ENCODE measurements at places on chromosomes 4 and X.

- DNase-seq = no peak
Observed at GRCh38 chr4:2963966-2964471, 648 bp downstream of the GRK4 start.

DNA sequence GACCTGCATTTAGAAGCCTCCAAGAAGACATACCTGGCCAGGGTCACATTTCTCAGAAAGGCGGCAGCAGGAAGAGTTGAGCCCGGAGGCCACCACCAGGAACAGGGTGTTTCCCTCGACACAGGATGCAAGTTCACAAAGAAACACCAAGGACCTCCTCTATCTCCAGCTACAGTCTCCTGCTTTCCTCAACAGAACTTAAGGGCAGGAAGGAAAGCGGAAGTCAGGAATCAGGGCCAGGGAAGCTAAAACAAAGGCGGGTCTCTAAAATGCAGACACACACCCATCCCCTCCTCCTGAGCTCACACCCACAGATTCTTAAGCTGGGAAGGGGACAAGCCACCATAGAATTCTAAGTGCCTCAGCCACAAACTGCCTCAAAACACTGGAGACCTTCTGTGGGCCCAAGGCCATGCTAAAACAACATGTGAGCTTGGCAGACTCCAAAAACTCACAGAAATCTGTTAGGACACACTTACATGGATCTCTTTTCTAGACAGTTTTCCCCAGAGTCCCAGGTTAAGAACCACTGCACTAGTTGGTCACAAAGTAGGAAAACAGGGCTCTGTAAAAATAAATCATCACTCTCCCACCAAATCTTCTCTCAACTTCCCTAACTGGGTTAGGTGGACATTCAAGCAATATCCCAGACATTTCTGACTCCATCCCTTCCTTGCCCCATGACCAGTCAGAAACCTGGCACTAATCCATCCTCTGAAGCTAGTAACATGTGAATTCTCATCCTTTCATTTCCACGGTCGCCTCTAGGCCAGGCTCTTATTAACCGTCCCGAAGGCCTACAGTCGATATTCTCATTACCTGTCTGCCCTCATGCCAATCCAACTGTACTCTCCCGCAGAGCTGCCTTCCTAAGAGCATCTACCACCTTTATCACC is 163.2 kb downstream of the APBB2 start:
- DNase-seq = no peak

DNA sequence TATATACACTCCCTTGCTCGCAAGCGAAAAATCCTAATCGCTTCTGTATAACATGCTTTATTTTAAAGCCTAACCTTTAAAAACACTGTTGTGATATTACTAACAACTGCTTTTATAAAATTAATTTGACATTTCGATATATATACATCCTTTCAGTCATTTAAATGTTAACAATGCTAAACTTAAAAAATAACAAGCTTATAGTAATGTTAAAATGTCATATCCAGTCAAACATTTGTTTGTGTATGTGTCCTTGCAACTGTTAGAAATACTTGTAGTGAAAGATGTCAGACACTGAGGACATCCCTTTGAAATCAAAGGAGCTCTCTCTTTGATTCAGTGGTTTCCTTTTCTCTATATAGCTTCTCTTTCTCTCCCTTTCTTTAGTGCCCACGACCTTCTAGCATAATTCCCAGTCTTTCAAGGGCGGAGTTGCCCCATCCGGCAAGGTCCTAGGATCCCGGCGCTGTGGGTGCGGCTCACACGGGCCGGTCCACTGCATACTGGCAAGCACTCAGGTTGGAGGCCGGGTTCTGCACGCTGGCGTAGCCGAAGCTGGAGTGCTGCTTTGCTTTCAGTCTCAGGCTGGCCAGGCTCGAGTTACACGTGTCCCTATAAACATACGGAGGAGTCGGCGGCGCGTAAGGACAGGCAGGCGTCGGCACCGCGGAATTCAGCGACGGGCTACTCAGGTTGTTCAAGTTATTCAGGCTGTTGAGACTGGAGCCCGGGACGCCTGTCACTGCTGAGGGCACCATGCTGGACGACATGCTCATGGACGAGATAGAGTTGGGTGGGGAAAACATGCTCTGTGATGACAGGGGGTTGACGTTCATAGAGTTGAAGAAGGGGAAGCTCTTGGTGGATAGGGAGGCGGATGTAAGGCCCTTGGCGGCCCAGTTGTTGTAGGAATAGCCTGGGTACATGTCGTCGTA is 5.0 kb downstream of the PITX2 start:
- DNase-seq = no peak

- no peak for DNase-seq
Observed at GRCh38 chr4:16692524-16692923, 205.9 kb downstream of the LDB2 start.

GRCh38 chr4:4783847-4784246 is 75.6 kb upstream of the MSX1 start:
- DNase-seq = no peak

DNA sequence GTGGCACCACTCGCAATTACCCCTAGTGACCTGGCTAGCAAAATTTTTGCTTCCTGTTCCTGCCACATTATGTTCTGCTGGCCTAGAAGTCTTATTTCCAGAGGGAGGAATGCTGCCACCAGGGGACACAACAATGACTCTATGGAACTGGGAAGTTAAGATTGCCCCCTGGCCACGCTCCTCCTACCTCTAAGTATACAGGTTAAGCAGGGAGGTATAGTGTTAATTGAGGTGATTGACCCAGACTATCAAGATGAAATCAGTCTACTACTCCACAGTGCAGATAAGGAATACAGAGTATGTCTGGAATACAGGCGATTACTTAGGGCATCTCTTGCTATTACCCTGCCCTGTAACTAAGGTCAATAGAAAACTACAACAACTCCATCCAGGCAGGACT is 48.8 kb upstream of the SMARCAD1 start:
- no peak for DNase-seq

GRCh38 chr4:144338834-144339233 is 198.3 kb upstream of the GYPA start:
- DNase-seq = no peak

DNA sequence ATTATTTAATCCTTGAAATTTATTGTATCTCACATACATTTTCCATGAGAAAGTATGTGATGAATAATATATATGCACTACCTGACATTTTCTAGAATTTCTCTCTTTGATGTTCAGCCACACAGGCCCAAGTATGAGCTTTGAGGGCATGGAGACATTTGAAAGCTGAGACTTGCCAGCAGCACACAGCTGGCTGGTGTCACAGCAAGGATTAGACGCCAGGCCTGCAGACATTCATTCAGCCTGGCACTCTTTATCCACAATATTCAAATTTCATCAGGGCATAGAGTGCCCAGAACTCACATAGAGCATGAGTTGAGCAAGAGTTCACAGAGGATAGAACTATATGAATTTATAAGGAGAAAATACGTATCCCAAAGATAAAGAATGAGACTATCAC is 74.0 kb downstream of the GRIA2 start:
- no peak for DNase-seq

Measured in activated CD4-positive, alpha-beta T cell treated with anti-CD3 and anti-CD28 coated beads, Interleukin-2, amount 50 U/mL, for 4 hours (primary cell).